CD8-positive, alpha-beta T cell (primary cell): ENCODE measurements at places on chromosomes 7 and 10.

- DNase-seq = no peak
Measured at GRCh38 chr7:140404565-140405065, 757 bp downstream of the RAB19 start.

DNA sequence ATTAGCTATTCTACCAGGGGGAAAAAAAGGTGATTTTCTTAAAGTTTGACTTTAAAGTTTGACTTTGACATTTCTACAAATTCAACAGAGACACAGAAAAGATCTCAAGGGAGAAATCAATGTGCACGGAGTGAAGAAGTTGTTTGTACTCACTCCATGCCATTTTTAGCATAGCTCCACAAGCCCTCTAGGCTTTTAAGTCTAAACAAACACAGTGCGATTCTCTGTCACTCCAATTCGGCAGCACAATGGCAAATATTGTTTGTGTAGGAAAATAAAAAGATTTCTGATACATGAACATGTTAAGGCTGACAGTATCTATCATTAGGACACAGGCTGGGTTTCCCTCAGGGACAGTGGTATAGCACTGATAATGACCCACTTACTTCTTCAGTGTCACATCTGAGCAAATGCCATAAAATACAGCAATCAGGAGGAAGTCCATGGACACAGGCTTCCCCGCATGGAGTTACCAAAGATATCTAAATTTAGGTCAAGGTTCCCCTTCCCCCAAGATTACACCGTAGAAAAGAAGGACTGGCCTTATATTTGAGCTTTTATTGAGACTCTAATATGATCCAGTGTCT lies 28.0 kb downstream of the GSAP start:
- DNase-seq = no peak

- DNase-seq = peak; percentile 42
Measured at GRCh38 chr7:150663802-150664494, 21.6 kb upstream of the GIMAP2 start.

DNA sequence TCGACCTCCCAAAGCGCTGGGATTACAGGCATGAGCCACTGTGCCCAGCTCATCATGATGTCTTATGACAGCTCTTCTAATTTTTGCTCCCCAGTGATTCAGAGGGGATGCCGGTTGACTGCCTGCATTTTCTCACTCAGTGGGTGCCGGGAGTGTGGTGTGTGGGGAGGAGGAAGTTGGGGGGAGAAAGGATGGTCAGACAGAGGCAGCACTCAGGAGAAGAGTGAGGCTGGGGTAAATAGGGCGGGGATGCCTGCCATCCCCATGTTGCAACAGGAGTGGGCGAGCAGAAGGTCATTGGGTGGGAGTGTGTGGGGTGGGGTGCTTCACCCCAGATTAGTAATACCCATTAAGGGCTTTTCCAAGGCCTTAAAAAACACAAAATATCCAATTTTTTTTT lies 3.5 kb upstream of the CCL24 start:
- DNase-seq = no peak

- no peak for DNase-seq
Measured at GRCh38 chr10:71371750-71372166, 25.0 kb upstream of the CDH23 start.

- DNase-seq = no peak
Measured at GRCh38 chr7:79317728-79318127, 135.7 kb downstream of the MAGI2 start.

DNA sequence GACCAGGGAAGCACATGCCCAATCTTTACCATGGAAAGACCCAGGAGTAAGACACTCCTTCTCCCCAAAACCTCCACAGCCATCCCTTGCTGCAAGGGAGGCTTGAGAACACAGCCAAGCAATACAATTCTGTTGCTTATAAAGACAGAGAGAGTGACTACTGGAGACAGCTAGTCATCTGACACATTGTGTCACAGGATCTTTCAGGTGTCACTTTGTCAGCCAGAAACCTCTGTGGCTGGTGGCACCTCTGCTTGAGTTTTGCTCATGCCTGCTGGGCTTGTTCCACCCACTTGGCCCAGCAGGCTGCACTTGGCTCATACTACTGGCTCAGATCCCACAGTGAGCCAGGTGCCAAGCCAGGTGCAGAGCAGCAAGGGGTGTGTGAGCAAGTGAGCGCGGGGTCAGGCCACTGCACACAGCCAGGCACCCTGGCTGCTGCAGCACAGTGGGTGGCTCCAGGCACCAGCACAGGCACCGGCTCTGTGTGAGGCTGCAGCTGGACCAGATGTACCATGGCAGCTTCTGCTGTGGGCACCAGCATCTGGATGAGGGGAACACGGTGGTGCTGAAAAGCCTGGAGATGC lies 12.4 kb upstream of the PRLHR start:
- no peak for DNase-seq
